ENCODE measurements at places on chromosomes 7 and 10.

DNA sequence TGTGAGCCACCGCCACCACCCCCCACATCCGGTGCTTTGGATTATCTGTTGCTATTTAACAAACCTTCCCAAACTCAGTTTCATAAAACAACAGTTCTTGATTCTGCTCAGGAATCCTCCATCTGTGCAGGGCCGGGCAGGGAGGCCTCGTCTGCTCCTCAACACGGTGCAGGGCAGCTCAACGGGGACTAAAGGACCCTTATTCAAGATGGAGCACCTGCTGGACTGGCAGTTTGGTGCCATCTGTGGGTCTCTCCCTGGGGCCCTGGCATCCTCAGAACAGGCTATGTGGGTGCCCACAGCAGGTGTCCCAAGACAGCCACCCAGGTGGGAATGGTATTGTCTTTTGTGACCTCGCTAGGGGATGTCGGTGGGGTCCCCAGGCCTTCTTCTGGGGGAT, 31.0 kb upstream of the ELFN1 start:
- no peak overlapping the region for H3K4me3 ChIP-seq
- H3K27ac ChIP-seq = no peak overlapping the region
- H3K36me3 ChIP-seq = no peaks in the 10 kb centered on the region

DNA sequence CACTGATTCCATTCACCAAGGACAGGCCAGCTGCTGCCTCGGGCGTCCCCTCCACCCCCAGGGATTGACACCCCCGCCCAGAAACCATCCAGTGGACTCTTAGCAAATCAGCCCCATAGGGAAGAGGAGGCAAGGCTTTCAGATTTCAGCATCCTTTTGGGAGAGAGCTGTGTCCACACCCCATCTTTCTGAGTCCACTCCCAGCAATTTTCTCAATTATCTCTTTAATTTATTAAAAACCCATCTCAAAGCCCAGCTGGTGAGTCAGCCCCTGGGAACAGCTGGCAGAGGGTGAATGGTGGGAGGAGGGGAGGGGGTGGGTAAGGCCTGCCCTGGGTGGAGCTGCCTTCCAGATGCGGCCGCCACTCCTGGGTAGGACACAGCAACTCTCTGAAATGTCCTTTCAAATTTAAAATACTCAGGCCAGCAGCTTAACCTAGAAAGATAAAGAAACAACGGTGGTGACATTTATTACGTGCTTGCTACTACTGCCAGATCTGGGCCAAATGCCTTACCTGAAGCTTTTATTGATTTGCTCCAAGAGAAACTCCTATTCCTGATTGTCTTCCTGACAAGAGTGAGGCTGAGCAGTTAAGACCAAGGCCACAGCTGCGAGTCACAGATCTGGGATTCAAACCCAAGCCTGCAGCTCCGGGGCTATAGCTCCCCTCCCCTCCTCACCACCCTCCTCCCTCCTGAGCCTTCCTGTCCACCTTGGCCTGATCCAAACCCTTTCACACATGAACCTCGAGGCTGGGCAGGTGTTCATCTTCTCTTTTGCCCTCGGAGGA, 120.4 kb downstream of the RGS10 start:
- no peak overlapping the region for H3K27ac ChIP-seq

DNA sequence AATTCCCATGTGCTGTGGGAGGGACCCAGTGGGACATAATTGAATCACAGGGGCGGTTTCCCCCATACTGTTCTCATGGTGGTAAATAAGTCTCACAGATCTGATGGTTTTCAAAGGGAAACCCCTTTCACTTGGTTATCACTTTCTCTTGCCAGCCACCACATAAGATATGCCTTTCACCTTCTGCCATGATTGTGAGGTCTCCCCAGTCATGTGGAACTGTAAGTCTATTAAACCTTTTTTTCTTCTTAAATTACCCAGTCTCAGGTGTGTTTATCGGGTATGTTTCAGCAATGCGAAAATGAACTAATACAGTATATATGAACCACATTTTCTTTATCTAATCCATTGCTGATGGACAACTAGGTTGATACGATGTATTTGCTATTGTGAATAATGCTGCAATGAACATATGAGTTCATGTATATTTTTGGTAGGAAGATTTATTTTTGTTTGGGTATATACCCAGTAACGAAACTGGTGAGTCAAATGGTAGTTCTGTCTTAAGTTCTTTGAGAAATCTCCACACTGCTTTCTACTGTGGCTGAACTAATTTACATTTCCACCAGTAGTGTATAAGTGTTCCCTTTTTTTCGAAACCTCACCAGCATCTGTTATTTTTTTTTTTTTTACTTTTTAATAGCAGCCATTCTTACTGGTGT, 70.0 kb upstream of the HGF start:
- no peak overlapping the region for H3K4me3 ChIP-seq
- no peak for DNase-seq
- no peaks in the 10 kb centered on the region for H3K36me3 ChIP-seq
- H3K4me1 ChIP-seq = no peaks in the 10 kb centered on the region

DNA sequence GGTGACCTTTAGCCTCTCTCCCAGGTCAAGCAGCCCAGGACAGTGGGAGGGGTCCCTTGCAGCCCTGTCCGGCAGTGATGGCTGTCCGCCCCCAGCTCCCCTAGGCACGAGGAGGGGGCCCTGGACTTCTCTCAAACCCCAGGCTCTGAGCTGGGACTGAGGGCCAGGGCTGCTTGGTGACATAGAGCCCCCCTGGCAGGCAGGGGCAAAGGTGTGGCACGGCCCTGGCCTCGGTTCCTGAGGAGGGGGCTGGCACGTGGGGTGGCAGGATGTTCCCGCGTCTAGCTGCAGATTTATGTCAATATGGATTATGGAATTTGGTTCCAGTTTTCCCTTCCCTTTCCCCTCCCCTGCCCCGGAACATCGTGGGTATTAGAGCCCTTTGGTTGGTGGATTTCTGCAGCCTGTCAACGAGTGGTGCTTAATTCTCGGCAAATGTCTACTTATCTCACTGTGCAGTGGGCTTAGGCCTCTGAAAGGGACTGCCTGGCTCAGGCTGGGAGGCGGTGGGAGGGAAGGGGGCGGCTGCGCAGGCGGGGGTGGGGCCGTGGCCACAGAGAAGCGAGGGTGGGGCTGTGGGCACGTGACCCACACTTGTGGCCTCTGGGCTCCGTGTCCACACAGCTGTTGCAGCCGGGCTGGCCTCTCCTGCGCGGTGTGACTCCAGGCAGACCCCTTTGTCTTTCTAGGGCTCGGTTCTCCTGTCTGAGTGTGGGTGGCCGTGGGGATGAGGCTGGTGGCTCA, 19.3 kb downstream of the UNCX start:
- peaks cover 38% of the 10 kb centered on the region for H3K27me3 ChIP-seq
- H3K4me3 ChIP-seq = no peak overlapping the region
- DNase-seq = no peak
- no peaks in the 10 kb centered on the region for H3K36me3 ChIP-seq
- no peak overlapping the region for H3K27ac ChIP-seq
- no peaks in the 10 kb centered on the region for H3K4me1 ChIP-seq

- H3K36me3 ChIP-seq = no peaks in the 10 kb centered on the region
- DNase-seq = no peak
- no peaks in the 10 kb centered on the region for H3K27me3 ChIP-seq
- H3K4me3 ChIP-seq = no peak overlapping the region
- H3K27ac ChIP-seq = no peak overlapping the region
- peaks cover 2% of the 10 kb centered on the region for H3K4me1 ChIP-seq
Measured at GRCh38 chr7:111266613-111267012, 175.7 kb downstream of the LRRN3 start.

GRCh38 chr7:152050547-152050971, 25.1 kb downstream of the GALNT11 start:
- H3K27ac ChIP-seq = no peak overlapping the region
- no peak overlapping the region for H3K4me3 ChIP-seq
- no peak for DNase-seq
- peaks cover 8% of the 10 kb centered on the region for H3K36me3 ChIP-seq
- no peaks in the 10 kb centered on the region for H3K27me3 ChIP-seq

- no peak overlapping the region for H3K27ac ChIP-seq
- H3K27me3 ChIP-seq = no peaks in the 10 kb centered on the region
- no peak overlapping the region for H3K4me3 ChIP-seq
- no peaks in the 10 kb centered on the region for H3K36me3 ChIP-seq
- H3K4me1 ChIP-seq = no peaks in the 10 kb centered on the region
Measured at GRCh38 chr7:152886579-152887117, 127.1 kb downstream of the ACTR3B start.

- H3K4me1 ChIP-seq = no peaks in the 10 kb centered on the region
- H3K27me3 ChIP-seq = peaks cover 2% of the 10 kb centered on the region
- no peak overlapping the region for H3K27ac ChIP-seq
Measured at GRCh38 chr10:132464256-132465192, 67.5 kb downstream of the PWWP2B start.

- no peaks in the 10 kb centered on the region for H3K36me3 ChIP-seq
- no peak for DNase-seq
Measured at GRCh38 chr7:117004899-117005298, 51.6 kb downstream of the ST7 start.

GRCh38 chr7:35570937-35571336, 124.0 kb downstream of the HERPUD2 start:
- H3K4me1 ChIP-seq = no peaks in the 10 kb centered on the region
- no peak overlapping the region for H3K27ac ChIP-seq
- no peak overlapping the region for H3K4me3 ChIP-seq
- H3K36me3 ChIP-seq = no peaks in the 10 kb centered on the region

- no peaks in the 10 kb centered on the region for H3K4me1 ChIP-seq
- no peaks in the 10 kb centered on the region for H3K36me3 ChIP-seq
- no peak overlapping the region for H3K27ac ChIP-seq
Measured at GRCh38 chr7:41592794-41593193, 110.1 kb downstream of the INHBA start.

- H3K27me3 ChIP-seq = peaks cover 14% of the 10 kb centered on the region
- no peak overlapping the region for H3K27ac ChIP-seq
- no peak for DNase-seq
- no peaks in the 10 kb centered on the region for H3K36me3 ChIP-seq
- H3K4me1 ChIP-seq = no peaks in the 10 kb centered on the region
- no peak overlapping the region for H3K4me3 ChIP-seq
Measured at GRCh38 chr7:50687575-50688225, 95.0 kb downstream of the GRB10 start.

GRCh38 chr7:103772171-103772773, 217.2 kb downstream of the RELN start:
- no peaks in the 10 kb centered on the region for H3K27me3 ChIP-seq
- no peaks in the 10 kb centered on the region for H3K36me3 ChIP-seq
- H3K27ac ChIP-seq = no peak overlapping the region
- no peak for DNase-seq
- H3K4me3 ChIP-seq = no peak overlapping the region

DNA sequence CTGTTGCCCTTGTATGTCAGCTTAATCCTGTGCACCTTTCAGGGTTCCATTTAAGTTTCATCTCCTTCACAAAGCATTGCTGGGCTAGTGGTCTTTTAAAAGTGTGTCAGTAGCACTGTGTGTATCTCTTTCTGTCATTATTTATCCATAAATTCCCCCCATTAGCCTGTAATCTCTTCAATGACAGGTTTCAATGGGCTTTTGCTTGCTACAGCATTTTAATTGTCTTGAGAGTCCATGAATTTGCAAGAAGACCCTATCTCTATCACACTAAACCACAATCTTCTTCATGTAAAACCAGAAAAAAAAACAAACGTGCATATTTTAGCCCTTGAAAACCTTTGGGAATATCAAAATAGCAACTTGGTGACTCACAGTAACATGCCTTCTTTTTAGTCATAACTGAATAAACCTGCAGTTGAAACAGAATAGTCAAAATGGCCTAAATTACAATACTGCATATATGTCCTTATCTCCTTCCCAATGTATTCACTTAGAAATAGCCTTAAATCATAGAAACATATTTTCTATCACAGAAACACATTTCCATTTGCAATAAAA, 118.6 kb downstream of the PON1 start:
- no peaks in the 10 kb centered on the region for H3K4me1 ChIP-seq
- H3K27me3 ChIP-seq = no peaks in the 10 kb centered on the region
- H3K36me3 ChIP-seq = no peaks in the 10 kb centered on the region
- no peak overlapping the region for H3K27ac ChIP-seq
- DNase-seq = no peak
- no peak overlapping the region for H3K4me3 ChIP-seq

- no peak overlapping the region for H3K4me3 ChIP-seq
- H3K27ac ChIP-seq = no peak overlapping the region
- DNase-seq = no peak
Measured at GRCh38 chr10:128896963-128897362, 570.1 kb upstream of the MGMT start.

- H3K27ac ChIP-seq = no peak overlapping the region
- peaks cover 4% of the 10 kb centered on the region for H3K4me1 ChIP-seq
- no peak for DNase-seq
- no peak overlapping the region for H3K4me3 ChIP-seq
- no peaks in the 10 kb centered on the region for H3K36me3 ChIP-seq
Measured at GRCh38 chr10:4234661-4235060, 449.7 kb upstream of the KLF6 start.

DNA sequence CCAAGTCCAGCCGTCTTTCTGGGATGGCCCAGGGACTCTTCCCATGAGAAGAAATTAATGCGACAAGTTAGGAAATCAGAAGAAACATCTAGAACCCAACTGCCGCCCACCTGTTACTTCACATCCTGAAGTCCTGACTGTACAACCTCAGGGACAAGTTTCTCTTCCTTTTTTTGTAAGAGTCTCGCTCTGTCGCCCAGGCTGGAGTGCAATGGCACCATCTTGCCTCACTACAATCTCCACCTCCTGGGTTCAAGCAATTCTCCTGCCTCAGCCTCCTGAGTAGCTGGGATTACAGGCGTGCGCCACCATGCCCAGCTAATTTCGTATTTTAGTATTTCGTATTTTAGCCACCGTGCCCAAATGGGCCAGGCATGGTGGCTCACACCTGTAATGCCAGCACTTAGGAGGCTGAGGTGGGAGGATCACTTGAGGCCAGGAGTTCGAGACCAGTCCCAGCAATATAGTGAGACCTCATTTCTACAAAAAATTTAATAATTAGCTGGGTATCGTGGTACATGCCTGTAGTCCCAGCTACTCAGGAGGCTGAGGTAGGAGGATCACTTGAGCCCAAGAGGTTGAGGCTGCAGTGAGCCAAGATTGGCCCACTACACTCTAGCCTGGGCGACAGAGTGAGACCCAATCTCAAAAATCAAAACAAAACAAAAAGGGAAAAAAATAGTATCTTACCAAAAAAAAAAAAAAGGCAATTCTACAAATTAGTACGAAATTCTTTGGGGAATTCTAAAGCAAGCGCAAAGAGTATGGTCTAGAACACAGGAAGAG, 20.8 kb downstream of the LAT2 start:
- DNase-seq = no peak
- H3K36me3 ChIP-seq = peaks cover 61% of the 10 kb centered on the region
- H3K4me1 ChIP-seq = peaks cover 17% of the 10 kb centered on the region
- H3K4me3 ChIP-seq = no peak overlapping the region
- H3K27me3 ChIP-seq = no peaks in the 10 kb centered on the region

All from activated T-helper 2 cell treated with anti-CD3 and anti-CD28 coated beads, Interferon-gamma antibody, Interleukin-2, Interleukin-4, amounts not matched to agents 10 μg/mL and 5 μg/mL and 100 μg/mL, durations not matched to agents 14 hours and 24 hours and 36 hours (primary cell).